Mononuclear cell (primary cell): ENCODE measurements at places on chromosomes 1 and 21. TPM values are rescaled to one million over a fixed set of nuclear protein-coding genes. Genes with fewer than 3 reads are reported as not detected.

ATP6V1G3 gene
- not detected for total RNA-seq

OR2L3 gene
- not detected for total RNA-seq

RUNX3 gene
- 76.4 TPM for total RNA-seq

CAMSAP2 gene
- 2.7 TPM for total RNA-seq

PLK3 gene
- total RNA-seq = 224 TPM

TAL1 gene
- 10.8 TPM for total RNA-seq

KRTAP19-1 gene
- total RNA-seq = not detected

ADORA3 gene
- total RNA-seq = not detected

PROK1 gene
- not detected for total RNA-seq

GPR161 gene
- 0.10 TPM for total RNA-seq

CADM3 gene
- total RNA-seq = 0.10 TPM

PEAR1 gene
- total RNA-seq = 1.7 TPM

ANKRD65 gene
- total RNA-seq = not detected

NADK gene
- total RNA-seq = 28.1 TPM

SLC25A34 gene
- total RNA-seq = 1.0 TPM

C8B gene
- total RNA-seq = not detected

KDM5B gene
- total RNA-seq = 84.7 TPM

SPRR2F gene
- total RNA-seq = not detected

BOLA1 gene
- 4.0 TPM for total RNA-seq

LEFTY1 gene
- 0.84 TPM for total RNA-seq

TRIM62 gene
- 9.9 TPM for total RNA-seq

SHISAL2A gene
- total RNA-seq = 13.1 TPM

TDRD5 gene
- total RNA-seq = 0.10 TPM

PLPPR5 gene
- under 0.01 TPM for total RNA-seq

MCM3AP gene
- 38.8 TPM for total RNA-seq

QSOX1 gene
- 56.0 TPM for total RNA-seq

HJV gene
- total RNA-seq = not detected

WDR64 gene
- total RNA-seq = 0.10 TPM

MTARC2 gene
- total RNA-seq = 1.0 TPM
